Dermis microvascular lymphatic vessel endothelial cell (primary cell): ENCODE measurements at places on chromosomes 7 and 10. TPM values are rescaled to one million over a fixed set of nuclear protein-coding genes. Genes with fewer than 3 reads are reported as not detected.
A peak's percentile ranks its signal among the peaks of the same experiment; 100 is the strongest.

DNA sequence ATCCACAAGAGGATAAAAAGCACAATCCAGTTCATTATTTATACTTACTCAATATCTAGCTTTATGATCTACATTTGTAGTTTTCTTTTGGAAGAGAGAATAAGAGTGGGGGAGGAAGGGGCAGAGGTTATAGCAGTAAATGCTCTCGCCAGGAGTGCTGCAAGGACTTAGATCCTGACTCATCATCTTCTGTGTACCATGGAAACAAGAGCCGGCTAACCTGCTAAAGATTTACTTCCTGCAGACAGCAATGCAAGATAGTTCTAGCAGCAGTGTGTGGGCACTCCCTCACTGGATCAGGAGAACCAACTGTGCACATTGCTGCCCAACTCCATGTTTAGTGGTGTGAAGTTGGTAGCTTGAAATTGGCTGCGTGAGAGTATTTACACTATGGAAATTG, 47.7 kb upstream of the TRIL start:
- peak; percentile 3 for DNase-seq

GRCh38 chr10:79494871-79495705, 17.2 kb upstream of the EIF5AL1 start:
- DNase-seq, result no peak

- no peak for DNase-seq
These were observed 83.0 kb upstream of the KAT6B start for GRCh38 chr10:74743401-74743800.

- DNase-seq, result no peak
These were observed 97.6 kb downstream of the LYZL2 start for GRCh38 chr10:30531751-30532530.

DNA sequence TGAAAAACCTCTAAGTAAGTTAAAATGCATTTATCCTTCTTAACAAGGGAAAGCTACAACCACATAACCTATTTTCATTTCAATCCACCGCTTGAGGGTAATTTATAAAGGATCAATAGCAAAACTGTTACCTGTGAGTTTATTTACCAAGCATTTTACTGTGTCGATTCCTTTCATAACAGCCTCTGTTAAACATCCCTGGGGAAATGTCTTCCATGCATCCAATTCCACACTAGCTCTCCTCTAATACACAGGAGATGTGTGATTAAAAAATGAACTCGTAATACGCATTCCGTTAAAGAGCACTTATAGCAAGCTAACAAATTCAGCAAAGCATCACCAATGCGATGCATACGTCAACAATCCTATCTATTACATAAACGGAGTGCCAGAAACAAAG, 185.7 kb downstream of the SFMBT2 start:
- DNase-seq, result no peak

DNA sequence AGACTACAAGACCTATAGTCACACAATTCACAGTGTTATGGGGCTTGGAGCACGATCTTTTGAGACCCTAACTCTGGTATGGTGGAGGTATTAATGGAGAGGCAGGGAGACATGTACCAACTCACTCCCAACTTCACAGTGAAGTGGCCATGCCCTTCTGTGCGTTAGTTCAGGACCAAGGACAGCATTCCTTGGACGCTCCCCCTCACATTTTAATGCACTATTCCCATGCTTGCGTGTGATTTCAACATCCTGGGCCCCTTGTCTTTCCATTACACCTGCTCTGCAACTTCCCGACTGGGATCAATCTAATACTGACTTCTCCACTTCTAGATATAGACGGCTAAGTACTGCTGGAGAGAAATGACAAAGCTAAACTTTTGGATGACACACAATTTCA, 72.7 kb downstream of the PLCE1 start:
- DNase-seq, result peak; percentile 18

DNA sequence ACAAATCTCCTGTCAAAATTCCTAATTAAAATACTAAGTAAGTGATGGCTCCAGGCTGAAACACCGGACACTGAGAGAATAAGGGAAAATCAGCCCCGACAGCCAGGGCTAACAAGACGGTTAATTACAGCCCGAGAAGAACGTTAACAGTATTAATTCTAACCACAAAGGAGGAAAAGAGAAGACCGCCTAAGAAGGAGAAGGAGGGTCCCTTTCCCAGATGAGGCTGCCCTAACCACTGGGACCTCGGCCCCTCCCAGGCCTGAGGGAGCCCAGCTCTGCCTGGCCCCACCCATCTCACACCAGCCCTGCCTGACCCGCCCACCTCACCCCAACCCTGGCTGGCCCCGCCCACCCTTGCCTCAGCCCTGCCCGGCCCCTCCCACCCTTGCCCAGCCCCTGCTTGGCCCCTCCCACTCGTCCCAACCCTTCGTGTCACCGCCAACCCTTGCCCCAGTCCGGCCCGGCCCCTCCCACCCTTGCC, 51.3 kb downstream of the PWWP2B start:
- DNase-seq, result no peak

DNA sequence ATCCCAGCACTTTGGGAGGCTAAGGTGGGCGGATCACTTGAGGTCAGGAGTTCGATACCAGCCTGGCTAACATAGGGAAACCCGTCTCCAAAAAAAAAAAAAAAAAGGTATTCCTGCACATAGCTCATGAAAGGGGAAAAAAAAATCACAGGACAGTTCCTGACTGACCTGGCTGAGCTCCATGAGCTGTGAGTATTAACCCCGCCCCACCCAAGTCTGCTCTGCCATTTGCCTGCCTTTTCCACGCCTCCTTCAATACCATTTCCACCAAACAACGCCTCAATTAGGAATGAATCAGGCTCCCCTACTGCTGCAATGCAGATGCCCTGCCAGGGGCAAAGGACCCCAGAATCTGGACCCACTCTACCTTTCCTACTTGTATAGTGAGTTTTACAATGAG, 55.0 kb downstream of the PDIA4 start:
- DNase-seq, result no peak

Gene RTKN2
- total RNA-seq, result under 0.01 TPM in 2 replicates

Gene CALN1
- 0.13 and 0.89 TPM in 2 replicates for total RNA-seq

Gene GIMAP6
- total RNA-seq, result 169 and 251 TPM in 2 replicates
